ENCODE measurements at places on chromosomes 5 and 9.
A peak's percentile ranks its signal among the peaks of the same experiment; 100 is the strongest.

DNA sequence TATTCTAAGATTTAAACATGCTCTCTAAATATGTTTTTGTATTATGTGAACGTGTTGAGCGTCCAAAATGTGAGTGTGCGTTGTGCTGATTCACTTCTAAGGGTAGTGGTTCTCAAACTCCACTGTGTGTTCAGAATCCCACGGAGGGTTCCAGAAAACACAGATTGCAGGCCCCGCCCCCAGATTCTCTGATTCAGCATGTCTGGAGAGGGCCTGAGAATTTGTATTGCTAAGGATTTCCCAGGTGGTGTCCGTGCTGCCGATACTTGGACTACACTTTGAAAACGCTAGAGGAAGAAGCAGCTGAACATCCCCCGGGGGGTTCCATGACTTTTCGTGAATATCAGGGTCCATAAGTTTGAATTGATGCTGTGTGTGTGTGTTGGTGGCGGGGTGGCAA is 1043.2 kb upstream of the WWC1 start:
- DNase-seq: no peak

GRCh38 chr9:99155736-99156135 is 50.8 kb downstream of the TGFBR1 start:
- no peak for DNase-seq

GRCh38 chr5:80206282-80206681 is 49.6 kb downstream of the SERINC5 start:
- DNase-seq: peak; percentile 65

DNA sequence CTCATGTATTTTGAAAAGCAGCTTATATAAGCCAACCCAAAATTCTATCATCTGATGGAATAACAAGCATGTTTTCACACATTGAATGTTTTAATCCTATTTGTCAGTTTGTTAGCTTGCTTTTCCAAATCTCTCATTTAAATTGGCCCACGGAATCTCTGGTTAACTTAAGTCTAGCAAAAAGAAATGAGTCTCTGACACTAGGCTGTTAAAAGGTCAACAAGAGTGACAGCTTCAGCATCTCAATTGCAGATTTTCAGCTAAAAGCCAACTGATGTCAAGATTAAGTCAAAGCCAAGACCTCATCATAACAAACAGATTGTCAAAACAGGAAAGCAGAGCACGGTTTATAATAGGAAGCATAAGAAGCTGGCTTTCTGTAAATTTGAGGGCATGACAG is 49.4 kb upstream of the CDH9 start:
- DNase-seq: no peak

DNA sequence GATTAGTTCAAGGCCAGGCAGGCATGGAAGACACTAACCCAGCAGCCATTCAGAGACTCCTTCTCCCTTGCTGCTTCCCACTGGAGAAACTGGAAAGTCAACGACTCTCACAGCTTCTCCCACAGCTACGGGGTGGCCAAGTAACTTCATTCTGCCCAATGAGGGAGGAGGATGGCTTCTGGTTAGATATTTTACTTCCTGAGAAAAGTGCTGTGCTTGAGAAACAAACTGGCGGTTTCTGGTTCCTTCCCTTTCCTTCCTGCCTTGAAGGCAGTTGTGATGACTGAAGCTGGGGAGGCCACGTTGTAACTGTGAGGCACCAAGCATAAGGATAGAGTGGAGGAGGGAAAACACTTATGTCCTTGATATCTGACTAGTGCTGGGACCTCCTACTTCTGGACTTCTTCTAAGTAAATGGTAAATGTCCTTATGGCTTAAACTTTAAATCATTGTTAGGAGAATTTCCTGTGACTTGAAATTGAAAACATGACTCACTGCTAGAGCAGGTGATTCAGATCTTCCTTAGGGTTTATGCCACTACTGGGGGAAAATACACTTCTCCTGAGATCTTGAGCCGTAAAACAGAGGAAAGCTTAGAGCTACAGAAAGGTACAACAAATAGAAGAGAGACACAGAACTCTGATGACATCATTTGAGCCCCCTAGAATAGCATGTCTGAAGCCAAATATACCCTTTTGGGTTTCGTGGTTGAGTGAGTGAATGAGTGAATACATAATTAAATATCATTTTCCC is 3.1 kb upstream of the GNPDA1 start:
- DNase-seq: peak; percentile 65

- DNase-seq: peak; percentile 73
Observed at GRCh38 chr5:6745706-6746222, 32.5 kb downstream of the TENT4A start.

- DNase-seq: no peak
Observed at GRCh38 chr5:34005211-34005610, 2.6 kb downstream of the AMACR start.

GRCh38 chr5:159702301-159702700 is 214.0 kb upstream of the ADRA1B start:
- no peak for DNase-seq

- DNase-seq: no peak
Observed at GRCh38 chr9:19114680-19115270, 12.1 kb upstream of the HAUS6 start.
